ENCODE measurements at places on chromosomes 2 and 18. TPM values are rescaled to one million over a fixed set of nuclear protein-coding genes. Genes with fewer than 3 reads are reported as not detected.

The REG1B gene
- not detected for total RNA-seq

The OXER1 gene
- not detected for total RNA-seq

The NPPC gene
- total RNA-seq = not detected

The CYB5A gene
- 30.6 TPM for total RNA-seq

The GALNT3 gene
- total RNA-seq = 9.9 TPM

DNA sequence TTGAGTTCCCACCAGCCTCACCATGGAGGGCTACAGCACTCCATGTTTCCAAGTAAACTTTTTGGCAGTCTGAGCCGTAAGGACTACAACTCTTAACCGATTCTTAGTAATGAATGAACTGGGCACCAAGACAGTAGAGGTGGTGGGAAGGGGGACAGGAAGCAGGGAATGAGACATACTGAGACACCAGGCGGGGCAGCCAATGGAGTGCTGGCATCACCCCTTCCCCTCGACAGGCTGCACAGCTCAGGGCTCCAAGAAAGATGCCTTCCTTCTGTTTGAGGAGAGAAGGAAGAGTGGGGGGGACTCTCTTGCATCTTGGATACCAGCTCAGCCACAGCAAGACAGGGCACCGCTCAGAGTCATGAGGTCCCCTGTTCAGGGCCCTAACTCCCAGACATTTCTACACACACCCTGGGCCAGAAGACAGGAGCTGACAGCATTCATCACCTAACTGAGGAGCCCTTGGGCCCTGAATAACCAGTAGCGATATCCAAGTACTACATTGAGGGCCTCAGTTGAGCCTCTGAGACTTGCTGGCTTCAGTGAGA, 45.2 kb downstream of the USP34 start:
- no peaks in the 10 kb centered on the region for H3K36me3 ChIP-seq
- peak overlapping the region; percentile 69 for H3K27ac ChIP-seq
- H3K27me3 ChIP-seq = no peaks in the 10 kb centered on the region
- no peak overlapping the region for H3K4me3 ChIP-seq
- DNase-seq = no peak
- H3K4me1 ChIP-seq = peaks cover 50% of the 10 kb centered on the region
